ENCODE measurements at places on chromosomes 2 and 18.

DNA sequence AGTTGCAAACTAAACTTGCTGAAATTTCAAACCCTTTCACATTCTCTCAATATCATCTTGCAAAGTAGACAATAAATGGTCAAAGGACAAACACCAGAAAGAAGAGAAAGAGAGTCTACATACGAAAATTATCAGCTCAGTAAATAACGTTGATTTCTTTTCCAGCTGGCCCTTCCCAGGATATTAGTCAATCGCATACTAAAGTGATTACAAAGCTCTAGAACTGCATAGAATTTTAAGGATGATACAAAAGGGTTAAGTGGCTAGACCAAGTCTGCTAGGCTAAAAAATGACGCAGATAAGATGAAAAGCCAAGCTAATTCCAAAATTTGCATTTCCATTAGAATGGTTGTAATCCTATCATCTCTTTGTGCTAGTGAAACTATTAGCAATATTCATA lies 405.7 kb downstream of the FBXO15 start:
- DNase-seq = no peak

DNA sequence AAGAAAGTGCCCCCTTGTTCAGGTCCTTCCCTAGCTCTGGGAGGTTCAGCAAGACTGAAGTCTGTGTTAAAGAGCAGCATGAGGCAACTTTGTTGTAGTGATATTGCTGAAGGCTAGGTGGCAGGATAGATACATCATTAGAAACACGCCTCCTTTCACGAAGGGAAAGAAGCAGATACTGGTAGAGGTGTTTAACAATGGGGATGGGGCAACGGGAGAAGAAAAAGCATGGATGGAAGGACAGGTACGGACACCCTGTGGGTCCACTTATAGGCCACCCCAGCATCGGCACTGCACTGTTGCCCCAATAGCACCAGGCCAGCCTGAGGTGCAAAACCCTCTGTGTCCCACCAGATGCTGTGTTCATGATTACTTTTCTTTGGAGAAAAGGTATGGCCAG lies 3.5 kb upstream of the IGFBP5 start:
- no peak for DNase-seq

DNA sequence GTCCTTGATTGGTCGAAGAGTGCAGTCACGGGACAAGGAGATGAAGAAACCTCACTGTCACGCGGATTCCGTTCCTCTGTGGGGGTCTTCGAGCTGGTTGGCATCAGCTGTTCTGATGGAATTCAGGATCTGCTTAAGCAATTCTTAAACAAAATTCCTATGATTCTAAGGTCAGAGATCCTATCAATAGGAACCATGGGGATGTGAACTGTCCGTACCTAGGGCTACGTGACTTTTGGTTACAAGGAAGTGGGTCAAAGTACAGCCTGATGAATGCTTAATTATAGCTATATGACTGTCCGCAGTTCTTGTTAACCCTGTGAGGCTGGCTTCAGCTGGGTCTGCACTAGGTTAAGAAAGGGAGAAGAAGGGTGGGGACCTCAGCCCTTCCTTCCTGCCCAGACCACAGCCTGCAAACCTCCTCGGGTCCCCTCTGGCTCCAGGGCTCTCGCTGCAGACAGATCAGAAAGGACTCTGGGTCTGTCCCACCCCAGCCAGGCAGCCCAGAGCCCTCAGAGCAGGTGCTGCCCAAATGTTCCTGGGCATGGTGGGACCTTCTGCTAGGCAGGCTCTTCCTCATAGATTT lies 44.2 kb upstream of the TAF1B start:
- no peak for DNase-seq

GRCh38 chr2:226701052-226701451 lies 98.6 kb downstream of the IRS1 start:
- no peak for DNase-seq

- no peak for DNase-seq
Measured at GRCh38 chr2:69937968-69938367, 23.1 kb downstream of the MXD1 start.

DNA sequence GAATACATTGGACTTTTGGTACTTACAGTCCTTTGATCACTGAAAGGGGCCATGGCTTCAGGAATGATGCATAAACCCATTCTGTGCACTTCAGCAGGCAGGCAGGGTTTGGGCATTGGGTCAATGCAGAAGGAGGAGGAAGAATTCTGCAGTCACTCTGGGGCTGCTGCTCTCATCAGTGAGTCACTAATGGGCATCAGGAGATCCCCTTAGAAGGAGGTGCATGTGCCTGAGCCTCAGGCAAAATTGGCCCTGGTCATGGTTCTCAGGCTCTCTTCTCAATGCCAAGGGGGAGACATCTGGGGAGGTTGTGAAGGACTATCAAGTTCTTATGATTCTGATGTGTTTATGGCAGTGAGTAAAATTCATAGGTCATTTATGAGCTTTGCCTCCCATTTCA lies 52.0 kb upstream of the TNP1 start:
- DNase-seq = no peak

- no peak for DNase-seq
Measured at GRCh38 chr2:129055824-129056223, 737.2 kb upstream of the HS6ST1 start.

DNA sequence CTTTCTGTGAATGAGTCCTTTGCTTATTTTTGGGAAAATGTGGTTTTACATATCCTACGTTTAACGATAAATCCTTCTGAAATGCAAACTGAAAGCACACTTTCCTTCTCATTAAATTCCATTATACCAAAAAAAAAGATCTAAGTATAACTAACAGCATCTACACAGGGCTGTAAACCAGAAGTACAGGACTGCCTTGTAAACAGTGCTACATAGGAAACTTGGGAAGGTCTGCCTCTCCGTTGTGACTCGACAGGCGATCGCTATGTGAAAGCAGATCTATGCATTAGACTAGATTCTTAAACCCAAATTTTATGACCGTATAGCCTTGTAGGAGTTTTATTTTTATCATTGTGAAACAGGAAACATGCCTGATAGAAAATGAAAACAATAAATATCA lies 690.5 kb downstream of the ARHGAP15 start:
- no peak for DNase-seq

DNA sequence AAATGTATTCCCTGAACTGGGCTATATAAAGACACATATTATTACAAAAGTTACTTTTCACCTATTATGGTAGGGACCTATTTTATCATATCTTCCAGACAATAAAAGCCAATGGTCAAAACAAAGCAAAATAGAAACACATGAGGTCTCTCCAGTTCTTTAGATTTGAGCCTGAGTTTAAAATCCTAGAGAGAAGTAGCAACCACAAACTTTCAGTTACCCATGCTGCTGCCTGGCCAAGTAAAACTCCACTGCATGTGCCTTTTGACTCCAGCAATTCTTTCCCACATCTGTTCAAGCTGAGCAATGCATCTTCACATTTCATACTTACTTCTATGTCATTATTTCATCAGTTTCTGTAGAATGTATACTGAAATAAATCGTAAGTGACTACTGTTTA lies 405.3 kb downstream of the STK39 start:
- no peak for DNase-seq

DNA sequence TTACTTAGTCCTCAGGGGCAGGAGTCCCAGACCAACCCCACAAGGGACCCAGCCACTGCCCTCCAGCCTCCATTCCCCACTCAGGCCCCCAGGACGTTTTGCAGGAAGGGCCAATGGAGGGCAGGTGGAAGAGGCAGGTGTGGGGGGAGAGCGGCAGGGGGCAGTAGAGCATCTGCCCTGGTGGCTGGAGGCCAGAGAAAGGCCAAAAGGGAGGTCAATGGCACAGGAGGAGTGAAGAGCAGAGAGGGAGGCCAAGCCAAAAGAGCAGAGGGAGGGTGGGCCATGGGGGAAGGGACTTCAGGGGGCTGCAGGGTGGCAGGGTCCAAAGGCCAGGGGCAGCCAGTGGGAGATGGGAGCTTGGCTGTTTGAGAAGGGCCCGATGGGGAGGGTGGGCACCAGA lies 17.3 kb upstream of the GPR55 start:
- DNase-seq = no peak

DNA sequence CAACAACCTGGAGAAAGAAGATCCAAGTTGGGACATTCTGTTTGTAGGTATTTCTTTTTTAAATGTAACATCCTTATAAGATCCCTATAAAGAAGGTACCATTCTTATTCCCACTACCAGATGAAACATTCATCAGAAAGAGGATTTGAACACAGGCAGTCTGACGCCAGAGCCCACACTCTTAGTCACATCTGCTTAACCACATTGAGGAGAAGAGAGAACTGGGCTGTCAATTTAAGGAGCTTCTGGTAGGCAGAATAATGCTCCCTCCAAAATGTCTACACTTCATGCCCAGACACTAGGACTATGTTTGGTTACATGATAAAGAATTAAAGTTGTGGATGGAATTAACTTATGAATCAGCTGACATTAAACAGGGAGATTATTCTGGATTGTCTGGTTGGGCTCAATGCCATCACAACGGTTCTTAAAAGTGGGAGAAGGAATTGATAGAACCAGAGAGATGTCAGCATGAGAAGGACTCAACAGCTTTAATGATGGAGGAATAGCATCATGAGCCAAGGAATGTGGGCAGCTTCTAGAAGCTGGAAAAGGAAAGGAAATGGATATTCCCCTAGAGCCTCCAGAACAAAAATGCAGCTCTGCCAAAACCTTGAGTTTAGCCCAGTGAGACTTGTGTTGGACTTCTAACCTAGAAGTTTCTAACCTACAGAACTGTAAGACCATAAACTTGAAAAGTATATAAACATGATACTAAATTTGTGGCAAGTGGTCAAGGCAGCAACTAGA lies 82.2 kb downstream of the KLF7 start:
- DNase-seq = no peak

- no peak for DNase-seq
Measured at GRCh38 chr18:13323186-13323585, 104.6 kb downstream of the LDLRAD4 start.

DNA sequence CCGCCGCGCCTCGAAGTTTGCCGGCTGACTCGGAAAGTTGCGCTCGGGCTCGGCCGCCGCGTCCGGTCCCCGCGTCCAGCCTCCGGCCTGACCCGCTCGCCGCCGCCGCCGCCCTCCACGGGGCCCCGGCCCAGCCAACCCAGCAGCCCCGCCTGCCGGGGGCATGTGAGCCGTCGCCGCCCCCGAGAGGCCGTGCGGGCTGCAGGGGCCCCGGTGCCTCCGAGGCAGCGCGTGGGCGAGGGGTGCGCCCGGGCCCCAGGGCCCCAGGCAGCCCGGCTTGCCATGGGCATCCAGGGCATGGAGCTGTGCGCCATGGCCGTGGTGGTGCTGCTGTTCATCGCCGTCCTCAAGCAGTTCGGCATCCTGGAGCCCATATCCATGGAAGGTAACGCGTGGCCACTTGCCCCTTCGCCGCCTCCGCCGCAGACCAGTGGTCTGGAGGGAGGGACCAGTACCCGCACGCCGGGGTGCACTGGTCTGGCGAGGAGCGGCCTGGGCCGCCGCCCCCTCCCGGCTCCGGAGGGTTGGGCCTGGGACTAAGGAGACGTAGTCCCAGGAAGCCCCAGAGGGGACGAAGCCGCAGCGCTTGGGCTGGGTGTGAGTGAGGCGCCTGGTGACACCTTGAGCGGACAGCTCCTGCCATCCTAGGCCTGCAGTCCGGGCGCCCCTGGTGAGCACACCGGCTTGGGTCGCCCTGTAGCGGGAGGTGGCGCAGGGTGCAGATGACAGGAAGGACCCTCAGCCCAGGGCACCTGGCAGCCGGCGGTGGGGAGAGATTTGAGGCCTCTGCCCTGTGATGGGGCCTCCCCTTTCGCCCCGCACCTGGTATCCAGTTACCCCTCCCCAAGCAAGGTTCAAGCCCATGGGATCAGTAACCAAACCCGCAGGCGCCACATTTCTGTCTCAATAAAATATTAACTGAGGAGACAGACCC lies 49.9 kb downstream of the KCNIP3 start:
- no peak for DNase-seq

DNA sequence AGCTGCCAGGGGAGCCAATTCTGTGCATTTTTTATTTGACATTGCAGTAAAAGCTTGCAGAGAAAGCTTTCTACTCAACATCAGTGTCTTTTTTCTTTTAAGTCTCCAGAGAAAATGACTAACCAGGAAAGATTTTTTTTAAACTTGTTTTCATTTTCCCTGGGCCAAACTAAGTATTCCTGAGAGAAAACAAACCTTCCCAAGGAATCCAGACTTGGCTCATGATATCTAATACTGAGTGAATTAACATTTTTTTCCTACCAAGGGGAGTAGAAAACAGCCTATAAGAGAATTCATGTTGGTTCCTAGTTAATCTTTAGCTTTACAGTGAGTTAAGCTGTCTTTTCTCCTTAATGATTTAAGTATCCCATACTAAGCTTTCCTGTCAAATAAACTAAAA lies 46.7 kb downstream of the DAPL1 start:
- no peak for DNase-seq

DNA sequence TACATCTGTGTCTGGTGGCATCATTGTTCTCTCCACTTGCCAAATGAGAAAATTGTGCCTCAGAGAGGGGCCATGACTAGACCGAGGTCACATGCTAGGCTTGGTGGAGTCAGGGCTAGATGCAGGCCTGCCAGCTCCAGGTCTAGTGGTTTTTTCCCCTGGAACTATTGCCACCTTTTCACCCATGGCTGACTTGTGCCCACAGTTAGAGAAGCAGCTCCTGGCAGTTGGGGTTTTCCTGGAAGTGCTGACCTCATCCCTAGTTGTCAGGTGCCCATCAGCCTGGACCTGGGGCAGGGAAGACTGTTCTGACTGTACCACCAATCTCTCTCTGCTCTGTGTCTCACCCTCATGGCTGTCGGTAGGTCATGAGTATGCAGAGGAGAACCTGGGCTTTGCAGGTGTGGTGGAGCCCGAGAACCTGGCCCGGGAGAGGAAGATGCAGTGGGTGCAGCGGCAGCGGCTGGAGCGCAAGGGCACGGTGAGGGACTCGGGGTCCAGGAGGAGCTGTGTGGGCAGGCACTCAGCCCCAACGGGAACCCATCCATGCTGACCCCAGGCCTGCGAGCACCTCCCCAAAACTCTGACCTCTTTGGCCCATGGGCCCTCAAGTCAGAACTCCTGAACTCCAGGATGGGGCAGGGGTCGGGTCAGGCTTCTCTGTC lies 12.4 kb upstream of the CATIP start:
- DNase-seq = no peak

- no peak for DNase-seq
Measured at GRCh38 chr2:216372761-216373291, 543 bp upstream of the MARCHF4 start.

DNA sequence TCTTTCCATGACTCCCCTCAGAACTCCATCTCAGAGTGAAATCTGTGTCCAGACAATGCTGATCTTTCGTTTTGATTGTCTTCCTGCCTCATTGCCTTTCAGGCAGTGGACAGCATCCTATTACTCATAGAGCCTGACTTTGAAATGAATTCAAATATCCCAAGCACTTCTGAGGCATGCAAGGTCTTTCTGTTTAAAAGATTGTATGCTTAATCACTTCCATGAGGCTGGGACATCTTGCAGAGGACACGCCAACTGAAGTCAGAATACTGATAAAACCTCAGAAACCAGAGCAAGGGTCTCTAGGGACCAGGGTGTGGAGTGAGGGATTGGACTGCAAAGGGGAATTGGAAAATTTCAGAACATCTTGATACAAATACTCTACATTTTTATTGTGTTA lies 836.5 kb upstream of the ID2 start:
- no peak for DNase-seq

DNA sequence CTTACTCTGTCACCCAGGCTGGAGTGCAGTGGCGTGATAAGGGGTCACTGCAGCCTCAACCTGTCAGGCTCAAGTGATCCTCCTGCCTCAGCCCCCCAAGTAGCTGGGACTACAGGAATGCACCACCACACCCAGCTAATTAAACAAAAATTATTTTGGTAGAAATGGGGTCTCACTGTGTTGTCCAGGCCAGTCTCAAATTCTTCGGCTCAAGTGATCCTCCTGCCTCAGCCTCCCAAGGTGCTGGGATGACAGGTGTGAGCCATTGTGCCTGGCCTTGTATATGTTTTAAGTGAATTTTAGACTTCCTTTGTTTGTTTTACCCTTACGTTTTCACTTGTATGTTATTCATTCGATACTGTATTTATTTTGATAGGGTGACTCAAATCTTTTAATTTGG lies 34.7 kb upstream of the ITSN2 start:
- DNase-seq = no peak
